ENCODE measurements at places on chromosomes 11 and 22.

DNA sequence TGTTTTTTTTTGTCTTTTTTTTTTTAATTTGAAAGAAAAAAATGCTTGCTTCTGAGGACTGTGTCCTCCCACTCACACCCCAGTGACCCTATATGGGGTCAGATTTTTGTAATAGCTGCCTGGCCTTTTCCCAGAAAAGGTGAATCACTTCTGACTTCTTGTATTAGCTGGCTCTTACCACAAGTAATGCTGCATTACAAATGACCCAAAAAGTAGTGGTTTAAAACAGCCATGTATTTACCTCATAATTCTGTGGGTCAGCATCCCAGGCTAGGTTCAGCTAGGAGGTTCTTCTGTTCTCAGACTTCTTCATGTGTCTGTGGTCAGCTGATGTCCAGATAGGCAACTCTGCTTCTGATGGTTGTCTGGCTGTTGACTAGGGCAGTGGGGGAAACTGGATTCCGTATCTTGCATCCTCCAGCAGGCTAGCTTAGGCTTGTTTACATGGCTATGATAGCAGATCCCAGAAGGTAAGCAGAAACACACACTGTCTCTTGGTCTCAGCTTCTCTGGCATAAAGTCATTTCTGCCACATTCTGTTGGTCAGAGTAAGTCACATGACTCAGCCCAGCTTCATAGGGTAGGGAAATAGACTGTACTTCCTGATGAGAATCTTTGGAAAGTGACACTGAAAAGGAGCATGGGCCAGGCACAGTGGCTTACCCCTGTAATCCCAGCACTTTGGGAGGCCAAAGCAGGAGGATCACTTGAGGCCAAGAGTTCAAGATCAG lies 19.5 kb downstream of the LHFPL7 start:
- no peak for DNase-seq

- no peak for DNase-seq
Measured at GRCh38 chr22:49660321-49660720, 167.4 kb downstream of the BRD1 start.

GRCh38 chr11:44832452-44832851 lies 105.7 kb downstream of the TSPAN18 start:
- no peak for DNase-seq

- no peak for DNase-seq
Measured at GRCh38 chr11:34275486-34275885, 82.3 kb downstream of the ABTB2 start.

GRCh38 chr11:103881584-103881983 lies 154.9 kb upstream of the DDI1 start:
- DNase-seq, result no peak

DNA sequence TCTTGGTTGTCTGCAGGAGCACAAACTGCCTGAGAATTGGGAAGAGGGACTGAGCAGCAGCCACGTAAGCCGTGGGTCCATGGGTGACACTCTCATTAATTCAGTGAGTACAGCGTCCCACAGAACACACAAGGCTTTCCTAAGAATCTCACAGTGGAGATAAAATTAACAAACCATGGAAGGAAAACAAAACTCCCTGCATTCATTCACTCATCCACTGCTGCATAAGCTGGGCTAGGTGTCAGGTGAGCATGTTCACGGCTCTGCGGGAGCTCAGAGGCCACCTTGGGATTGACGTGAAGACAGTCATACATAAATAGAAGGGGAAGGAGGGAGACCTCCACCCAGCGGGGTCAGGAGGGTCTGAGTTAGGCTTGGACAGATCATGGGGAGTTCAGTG lies 1442.7 kb downstream of the TBC1D22A start:
- no peak for DNase-seq

DNA sequence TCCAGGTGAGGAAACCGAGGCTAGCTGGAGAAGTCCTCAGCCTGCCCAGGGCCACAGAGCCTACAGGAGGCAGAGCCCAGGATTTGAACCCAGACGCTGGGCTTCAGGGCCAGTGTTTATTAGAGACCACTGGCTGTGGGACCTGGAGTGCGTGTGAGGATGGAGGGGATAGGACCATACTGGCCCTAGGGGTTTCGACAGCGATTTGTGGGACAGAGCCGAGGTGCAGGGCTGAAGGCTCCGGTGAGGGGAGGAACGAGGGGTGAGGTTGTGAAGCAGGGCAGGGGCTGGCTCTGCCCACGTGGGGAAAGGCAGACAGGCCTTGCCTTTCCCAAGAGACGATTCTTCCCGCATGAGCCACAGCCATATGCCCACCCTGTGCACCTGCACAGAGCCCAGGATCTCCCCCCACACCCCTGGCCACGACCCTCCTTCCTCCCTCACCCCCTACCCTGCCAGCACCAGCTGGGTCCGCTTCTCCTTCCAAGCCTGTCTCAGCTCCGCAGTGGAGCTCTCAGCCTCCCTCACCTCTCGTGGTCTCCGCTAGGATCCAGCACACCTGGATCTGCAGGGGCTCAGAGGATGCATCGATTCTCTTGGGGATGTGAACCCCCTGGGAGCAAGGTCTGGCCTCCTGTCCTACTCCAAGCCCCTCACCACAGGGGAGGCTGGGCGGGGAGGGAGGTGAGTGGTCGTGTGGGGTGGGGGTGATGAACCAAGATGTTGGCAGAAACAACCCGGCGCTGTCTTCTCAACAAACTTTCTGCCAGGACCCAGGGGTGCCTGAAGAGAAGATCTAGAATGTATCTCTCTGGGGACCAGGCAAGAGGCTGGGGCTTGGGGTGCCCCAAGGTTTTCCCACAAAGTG lies 58.4 kb downstream of the RTL6 start:
- DNase-seq, result no peak

- DNase-seq, result no peak
Measured at GRCh38 chr11:46981436-46981835, 44.9 kb downstream of the CSTPP1 start.

GRCh38 chr11:114079511-114080065 lies 20.1 kb downstream of the ZBTB16 start:
- DNase-seq, result no peak

- DNase-seq, result no peak
Measured at GRCh38 chr22:21800552-21801303, 65.1 kb upstream of the YPEL1 start.

DNA sequence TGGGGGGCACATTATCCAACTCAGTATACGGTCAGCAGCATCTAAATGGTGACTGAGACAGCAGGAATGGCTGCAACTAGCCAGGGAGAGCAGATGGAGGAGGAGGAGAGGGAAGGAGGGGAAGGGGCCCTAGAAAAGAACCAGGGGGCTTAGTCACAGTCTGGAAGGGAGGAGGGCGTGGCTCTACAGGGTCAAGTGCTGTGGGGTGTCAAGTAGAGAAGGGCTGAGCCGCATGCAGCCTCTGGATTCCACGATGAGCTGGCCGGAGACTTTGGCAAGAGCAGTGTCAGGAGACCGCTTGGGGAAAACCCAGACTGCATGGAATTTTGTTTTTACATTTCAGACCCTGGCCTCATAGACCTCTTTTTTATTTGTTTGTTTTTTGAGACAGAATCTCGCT lies 25.8 kb upstream of the PPFIA1 start:
- DNase-seq, result no peak

GRCh38 chr22:17938484-17938924 lies 85.9 kb downstream of the MICAL3 start:
- no peak for DNase-seq

GRCh38 chr11:10304495-10305261 lies at the start of gene ADM:
ADM (plus strand) TSS chr11:10305073; CDS start chr11:10305701, 628 bp downstream.
- DNase-seq, result no peak

Data from stimulated activated CD4-positive, alpha-beta T cell treated with anti-CD3 and anti-CD28 coated beads, Interleukin-12 subunit alpha, Interleukin-12 subunit beta, amount 100 ng/mL, for 24 hours (primary cell).